ENCODE measurements at places on chromosomes 16 and 17. TPM values are rescaled to one million over a fixed set of nuclear protein-coding genes. Genes with fewer than 3 reads are reported as not detected.
A peak's percentile ranks its signal among the peaks of the same experiment; 100 is the strongest.

- peaks cover 14% of the 10 kb centered on the region for H3K4me1 ChIP-seq
- no peaks in the 10 kb centered on the region for H3K27me3 ChIP-seq
- H3K36me3 ChIP-seq, result no peaks in the 10 kb centered on the region
- no peak overlapping the region for H3K4me3 ChIP-seq
- H3K27ac ChIP-seq, result peak overlapping the region; percentile 52
- DNase-seq, result peak; percentile 84
Observed at GRCh38 chr17:73340093-73340596, 28.3 kb upstream of the CDC42EP4 start.

DNA sequence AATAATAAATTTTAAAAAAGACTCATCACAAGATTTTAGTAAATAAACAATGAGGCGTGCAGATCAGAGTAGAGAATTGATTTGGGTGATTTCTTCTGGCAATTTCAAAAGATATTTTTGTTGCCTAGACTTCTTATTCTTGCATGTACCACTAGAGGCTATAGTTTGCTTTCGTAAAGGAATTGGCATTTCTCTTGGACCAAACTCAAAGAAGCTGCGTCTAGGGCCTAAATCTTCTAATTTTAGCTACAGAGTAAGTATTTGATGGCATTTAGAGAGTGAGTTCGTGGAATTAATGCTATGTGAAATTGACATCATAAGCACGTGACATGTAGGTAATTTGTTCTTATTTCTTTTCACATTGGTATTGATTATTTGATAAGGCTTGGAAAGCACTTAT, 24.4 kb upstream of the ABCC11 start:
- no peaks in the 10 kb centered on the region for H3K4me1 ChIP-seq
- no peaks in the 10 kb centered on the region for H3K27me3 ChIP-seq

CES1 gene
- total RNA-seq, result 191 TPM

GRCh38 chr16:81136390-81137335, 40.5 kb upstream of the GCSH start:
- no peaks in the 10 kb centered on the region for H3K4me1 ChIP-seq
- no peak overlapping the region for H3K4me3 ChIP-seq
- H3K36me3 ChIP-seq, result no peaks in the 10 kb centered on the region
- DNase-seq, result no peak
- no peaks in the 10 kb centered on the region for H3K27me3 ChIP-seq
- no peak overlapping the region for H3K27ac ChIP-seq

- no peak overlapping the region for H3K27ac ChIP-seq
- no peak overlapping the region for H3K4me3 ChIP-seq
Observed at GRCh38 chr17:28704219-28704858, 7.3 kb downstream of the PROCA1 start.

All from upper lobe of left lung (tissue), 6 donors.